Kidney tubule cell (primary cell): ENCODE measurements at places on chromosomes 1 and 21.

DNA sequence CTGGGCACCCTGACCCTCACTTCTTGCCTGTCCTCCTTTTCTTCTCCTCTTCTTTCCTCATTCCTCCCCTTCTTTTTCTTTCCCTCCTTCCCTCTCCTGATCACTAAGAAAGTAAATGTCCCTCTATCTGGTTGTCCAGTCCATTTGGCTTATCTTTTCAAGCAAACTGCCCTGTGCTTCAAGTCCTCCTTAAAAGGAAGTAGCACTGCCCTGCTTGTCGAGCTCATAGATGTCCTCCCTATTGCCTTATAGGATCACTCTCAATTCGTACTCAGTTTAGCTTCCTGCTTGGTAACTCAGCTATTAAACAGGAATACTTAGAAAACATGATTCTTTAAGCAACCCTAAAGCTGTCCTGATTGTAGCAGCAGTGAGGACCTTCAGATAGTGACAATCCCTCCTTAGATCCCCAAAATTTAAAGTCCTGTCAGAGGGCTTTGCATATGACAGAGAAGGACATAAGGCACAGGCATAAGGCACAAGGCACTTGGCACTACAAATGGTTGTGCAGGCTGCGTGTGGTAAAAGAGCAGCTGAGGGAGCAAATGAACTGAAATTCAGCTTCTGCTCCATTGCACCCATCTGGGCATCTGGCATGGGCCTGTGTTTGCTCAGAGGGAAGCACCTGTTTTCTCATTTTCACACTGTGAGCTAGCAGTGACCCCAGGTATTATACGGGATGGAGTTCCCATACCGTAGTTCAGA is 26.1 kb upstream of the SLAMF6 start:
- no peak for DNase-seq

GRCh38 chr1:234702342-234703000 is 92.5 kb upstream of the IRF2BP2 start:
- no peak for DNase-seq

- no peak for DNase-seq
These were observed 338.4 kb downstream of the DISC1 start for GRCh38 chr1:231964961-231965360.

DNA sequence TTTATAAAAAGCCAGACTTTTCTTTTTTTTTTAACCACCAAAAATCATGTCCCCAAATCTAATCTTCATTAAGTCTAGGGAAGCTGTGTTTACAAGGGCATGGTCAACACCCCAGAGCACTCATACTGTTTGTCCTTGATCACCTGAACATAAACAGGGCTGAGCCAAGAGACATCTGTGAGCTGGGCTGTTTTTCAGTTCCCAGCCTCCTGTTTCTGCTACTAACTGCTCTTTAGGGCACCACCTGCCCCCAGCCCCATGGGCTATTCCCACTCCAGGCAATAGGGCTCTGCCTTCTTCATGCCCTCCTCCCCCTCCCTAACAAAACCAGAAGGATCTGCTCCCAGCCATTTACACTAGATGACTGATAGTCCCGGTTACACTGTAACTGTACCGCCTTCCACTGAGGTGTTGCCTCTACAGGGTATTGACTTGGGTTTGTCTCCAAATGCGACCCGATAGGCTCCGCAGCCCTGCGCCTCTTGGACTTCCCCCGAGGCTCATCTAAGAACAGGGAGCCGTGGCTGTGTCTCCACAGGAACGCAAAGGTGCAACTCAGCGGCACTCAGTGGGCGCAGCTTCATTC is 11.7 kb upstream of the SLC26A9 start:
- DNase-seq = no peak

- DNase-seq = no peak
These were observed 4.3 kb upstream of the IKBKE start for GRCh38 chr1:206465951-206466350.

DNA sequence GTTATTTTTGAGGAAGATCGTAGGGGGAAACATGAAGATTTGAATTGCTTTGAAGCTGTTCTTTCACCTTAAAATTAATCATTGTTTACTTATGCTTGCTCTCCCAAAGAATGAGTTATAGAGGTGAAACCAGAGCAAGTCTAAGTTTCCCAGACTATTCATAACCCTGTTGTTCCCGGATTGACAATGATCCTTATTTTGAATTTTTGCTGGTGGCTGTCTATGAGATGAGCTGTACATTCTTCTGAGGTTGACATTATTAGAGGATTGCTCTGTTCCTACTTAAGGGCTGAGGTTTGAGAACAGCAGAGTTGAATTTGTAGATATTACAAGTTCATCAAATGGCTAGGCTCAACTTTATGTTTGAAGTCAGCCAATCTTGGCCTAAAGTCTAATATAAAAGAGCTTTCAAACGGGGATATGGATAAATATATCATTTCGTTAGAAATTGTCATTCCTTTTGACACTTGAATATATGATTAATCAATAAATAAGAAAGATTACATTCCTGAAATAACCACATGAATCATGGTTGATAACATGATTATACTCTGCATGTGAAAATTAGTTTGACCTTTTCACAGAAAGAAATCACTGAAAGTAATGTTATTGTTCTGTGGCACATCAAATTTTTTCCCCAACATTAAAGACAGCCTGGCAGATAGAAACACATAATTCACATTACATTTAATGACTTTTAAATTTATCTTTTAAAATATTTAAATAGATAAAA is 19.1 kb upstream of the PDE4B start:
- peak; percentile 43 for DNase-seq

DNA sequence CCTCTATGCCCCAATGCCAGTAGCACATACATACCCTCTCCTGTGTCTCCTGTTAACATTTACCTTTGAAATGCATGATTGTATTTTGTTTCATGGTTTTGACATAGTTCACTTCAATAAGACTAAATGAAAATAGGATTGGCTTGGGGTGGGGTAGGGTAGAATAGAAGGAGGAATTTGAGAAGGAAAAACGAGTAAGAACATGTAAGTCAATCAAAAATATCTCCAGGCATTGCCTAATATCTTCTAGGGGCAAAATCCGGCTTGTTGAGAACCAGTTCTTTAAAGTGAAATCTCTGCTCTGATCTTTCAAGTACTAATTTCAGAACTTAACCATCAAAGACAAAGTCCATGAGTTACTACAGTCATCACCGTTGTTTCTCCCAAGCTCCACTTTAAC is 31.8 kb upstream of the RGS2 start:
- DNase-seq = no peak

- peak; percentile 51 for DNase-seq
These were observed 2.7 kb upstream of the PRKACB start for GRCh38 chr1:84141182-84142003.

DNA sequence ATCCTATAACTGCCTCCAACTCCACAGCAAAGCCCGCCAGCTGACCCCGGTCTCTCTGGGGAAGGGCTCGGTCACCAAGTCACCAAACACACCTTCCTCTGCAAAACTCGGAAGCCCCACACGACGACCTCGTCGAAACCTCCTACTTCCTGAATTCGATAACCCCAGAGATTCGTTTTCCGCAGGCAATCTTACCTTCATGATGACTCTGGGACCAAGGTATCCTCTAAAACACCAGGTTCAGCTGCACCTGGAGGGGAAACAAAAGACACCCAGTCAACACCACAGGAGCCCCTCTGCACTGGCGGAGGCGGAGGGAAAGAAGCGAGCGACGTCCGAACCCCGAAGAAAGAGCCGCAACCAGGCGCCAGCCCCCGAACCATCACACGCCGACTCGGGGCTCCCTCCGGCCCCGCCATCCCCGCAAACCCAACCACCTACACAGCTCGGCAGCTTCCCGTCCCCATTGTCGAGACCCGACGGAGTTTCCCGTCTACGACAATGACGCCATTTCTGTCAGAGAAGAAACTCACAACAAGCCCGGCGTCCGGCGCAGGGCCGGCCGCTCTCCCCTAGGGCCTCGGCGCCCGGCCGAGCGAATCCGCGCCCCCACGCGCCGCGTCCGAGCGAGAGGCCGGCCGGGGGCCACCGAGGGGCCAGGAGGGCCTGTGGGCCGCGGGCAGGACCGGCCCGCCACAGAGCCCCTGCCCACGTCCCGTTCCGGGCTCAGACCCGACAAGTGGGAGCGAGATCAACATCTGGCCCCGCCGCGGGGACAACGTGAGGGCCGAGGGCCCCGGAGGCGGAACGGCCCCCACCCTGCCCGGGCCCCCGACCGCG is 1.0 kb downstream of the ARID4B start:
- peak; percentile 44 for DNase-seq

- peak; percentile 33 for DNase-seq
These were observed 47.2 kb downstream of the HSD3B1 start for GRCh38 chr1:119554183-119554582.

- DNase-seq = no peak
These were observed 19.7 kb downstream of the SLC5A9 start for GRCh38 chr1:48242141-48242736.

DNA sequence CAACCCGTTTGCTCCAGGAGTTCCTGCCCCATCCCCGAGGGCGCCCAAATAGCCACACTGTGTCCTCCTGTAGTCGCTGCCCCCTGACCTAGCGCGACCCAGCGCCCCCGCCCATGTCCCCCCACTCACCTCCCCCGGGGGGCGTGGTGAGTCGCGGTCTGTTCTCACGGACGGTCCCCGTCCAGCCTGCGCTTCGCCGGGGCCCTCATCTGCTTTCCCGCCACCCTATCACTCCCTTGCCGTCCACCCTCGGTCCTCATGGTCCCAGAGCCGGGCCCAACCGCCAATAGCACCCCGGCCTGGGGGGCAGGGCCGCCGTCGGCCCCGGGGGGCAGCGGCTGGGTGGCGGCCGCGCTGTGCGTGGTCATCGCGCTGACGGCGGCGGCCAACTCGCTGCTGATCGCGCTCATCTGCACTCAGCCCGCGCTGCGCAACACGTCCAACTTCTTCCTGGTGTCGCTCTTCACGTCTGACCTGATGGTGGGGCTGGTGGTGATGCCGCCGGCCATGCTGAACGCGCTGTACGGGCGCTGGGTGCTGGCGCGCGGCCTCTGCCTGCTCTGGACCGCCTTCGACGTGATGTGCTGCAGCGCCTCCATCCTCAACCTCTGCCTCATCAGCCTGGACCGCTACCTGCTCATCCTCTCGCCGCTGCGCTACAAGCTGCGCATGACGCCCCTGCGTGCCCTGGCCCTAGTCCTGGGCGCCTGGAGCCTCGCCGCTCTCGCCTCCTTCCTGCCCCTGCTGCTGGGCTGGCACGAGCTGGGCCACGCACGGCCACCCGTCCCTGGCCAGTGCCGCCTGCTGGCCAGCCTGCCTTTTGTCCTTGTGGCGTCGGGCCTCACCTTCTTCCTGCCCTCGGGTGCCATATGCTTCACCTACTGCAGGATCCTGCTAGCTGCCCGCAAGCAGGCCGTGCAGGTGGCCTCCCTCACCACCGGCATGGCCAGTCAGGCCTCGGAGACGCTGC is 1.1 kb downstream of the HTR6 start:
- DNase-seq = no peak

GRCh38 chr1:185719021-185719420 is 15.2 kb upstream of the HMCN1 start:
- DNase-seq = peak; percentile 91

DNA sequence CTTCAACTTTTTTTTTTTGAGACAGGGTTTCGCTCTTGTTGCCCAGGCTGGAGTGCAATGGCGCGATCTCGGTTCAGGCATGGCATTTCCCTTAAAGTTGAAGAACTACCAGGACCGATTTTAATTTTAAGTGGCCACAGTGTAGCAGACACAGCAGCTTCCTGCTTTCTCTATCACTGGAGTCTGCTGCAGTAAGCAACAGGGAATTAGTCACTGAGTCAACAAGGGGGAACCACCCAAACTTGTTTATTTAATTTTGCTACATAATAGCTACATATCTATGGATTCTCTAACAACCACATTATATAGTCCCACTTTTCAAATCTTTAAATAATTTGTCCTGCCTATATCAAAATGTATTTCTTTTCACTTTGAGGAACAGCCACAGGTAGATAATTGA is 12.5 kb upstream of the TNNI3K start:
- DNase-seq = no peak

DNA sequence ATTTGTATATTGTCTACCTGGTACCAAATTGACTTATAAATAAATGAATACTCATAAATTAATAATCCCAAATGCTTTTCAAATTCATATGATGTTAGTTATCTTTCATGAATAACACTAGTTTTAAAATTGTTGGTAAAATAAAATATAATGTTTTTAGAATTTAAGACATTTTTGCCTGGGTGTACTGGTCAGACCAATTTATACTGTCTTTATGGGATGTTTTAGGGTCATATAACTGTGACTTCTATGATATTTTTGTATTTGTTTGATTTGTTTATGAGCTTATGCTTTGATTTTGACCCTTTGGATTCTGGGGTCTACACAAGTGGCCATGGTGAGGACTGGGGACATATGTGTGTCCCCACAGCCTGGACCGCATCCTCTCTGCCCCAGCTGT is 54.1 kb upstream of the KLHDC7A start:
- DNase-seq = no peak

GRCh38 chr1:30187413-30188023 is 535.9 kb downstream of the MATN1 start:
- no peak for DNase-seq

GRCh38 chr1:10685196-10685807 is 111.1 kb downstream of the CASZ1 start:
- DNase-seq = no peak

DNA sequence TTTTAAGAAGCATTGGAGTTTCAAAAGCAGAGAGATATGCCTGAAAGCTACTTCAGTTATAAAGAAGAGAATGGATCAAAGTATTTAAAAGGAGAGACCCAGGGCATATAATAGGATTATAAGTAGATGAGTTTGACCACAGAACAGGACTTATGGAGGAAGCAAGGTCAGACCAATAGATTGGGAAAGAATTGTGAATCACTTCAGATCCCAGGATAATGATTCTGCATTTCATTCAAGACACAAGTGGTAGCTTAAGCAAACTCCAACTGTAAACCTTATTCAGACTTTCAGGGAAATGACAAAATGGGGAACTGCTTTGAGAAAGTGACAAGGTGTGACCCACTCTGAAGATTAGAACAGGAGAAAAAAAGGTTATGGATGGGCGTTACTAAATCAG is 18.9 kb upstream of the OR10J5 start:
- no peak for DNase-seq

DNA sequence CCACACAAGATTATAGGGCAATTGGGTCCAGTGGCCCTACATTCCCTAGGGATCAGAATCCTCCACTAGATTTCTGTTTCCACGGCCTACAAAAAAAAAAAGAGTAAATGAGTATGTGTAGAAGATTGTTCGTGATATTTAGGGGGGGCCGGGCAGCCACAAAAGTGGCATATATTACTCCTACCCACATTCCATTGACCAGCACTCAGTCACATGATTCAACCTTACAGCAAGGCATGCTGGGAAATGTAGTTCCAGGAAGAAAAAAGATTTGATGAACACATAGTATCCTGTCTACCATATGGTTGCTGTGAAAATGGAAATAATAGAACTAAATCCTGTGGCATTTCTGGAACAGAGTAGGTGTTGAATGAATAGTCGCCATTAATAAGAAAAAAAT is 43.4 kb upstream of the GJB5 start:
- no peak for DNase-seq

- DNase-seq = peak; percentile 99
These were observed 85.7 kb downstream of the BRINP2 start for GRCh38 chr1:177256153-177257075.
